Activated T-helper 1 cell treated with anti-CD3 and anti-CD28 coated beads, Interleukin-2, amount 50 U/mL, for 16 hours (primary cell): ENCODE measurements at places on chromosomes 5 and 9.
A peak's percentile ranks its signal among the peaks of the same experiment; 100 is the strongest.

- no peak for DNase-seq
These were observed 518.2 kb upstream of the TLE4 start for GRCh38 chr9:79053598-79053997.

- no peak for DNase-seq
These were observed 82.8 kb downstream of the SLIT3 start for GRCh38 chr5:169218176-169218575.

DNA sequence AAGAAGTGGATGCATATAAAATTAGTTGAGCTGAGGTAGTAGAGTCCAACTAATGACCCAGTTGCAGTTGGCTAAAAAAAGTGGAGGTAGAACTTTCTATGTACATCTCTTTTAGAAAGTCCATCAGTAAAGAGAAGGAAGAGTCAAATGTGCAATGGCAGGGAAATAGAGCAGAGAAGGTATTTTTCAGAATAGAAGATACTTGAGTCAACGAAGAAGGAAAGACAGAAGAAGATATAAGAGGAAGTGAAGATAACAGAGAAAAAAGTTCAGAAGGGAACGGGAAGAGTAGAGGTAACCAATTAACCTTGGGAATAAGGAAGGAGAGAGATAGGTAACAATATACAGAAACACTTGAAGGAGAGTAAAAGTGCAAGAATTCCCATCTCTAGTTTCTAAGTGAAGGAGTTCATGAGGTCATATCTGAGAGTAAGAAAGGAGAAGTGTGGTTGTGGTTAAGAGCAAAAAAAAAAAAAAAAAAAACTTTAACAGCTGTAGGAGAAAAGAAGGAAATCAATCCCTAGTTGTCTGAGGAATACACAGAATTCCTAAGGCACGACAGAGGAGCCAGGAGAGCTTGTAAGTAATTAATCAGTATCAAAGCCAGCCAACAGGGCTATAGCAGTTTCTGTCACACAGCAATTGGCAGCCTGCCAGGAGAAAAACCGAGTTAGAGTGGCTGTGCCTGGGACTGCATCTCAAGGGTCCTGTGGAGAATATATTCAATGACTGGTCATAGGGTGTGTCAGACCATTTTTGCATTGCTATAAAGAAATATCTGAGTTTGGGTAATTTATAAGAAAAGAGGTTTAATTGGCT is 61.0 kb downstream of the ARL15 start:
- DNase-seq = peak; percentile 7

GRCh38 chr5:126976520-126977172 is 53.7 kb downstream of the MARCHF3 start:
- DNase-seq = no peak

- no peak for DNase-seq
These were observed 567.9 kb downstream of the TAF11L14 start for GRCh38 chr5:18202164-18202563.

DNA sequence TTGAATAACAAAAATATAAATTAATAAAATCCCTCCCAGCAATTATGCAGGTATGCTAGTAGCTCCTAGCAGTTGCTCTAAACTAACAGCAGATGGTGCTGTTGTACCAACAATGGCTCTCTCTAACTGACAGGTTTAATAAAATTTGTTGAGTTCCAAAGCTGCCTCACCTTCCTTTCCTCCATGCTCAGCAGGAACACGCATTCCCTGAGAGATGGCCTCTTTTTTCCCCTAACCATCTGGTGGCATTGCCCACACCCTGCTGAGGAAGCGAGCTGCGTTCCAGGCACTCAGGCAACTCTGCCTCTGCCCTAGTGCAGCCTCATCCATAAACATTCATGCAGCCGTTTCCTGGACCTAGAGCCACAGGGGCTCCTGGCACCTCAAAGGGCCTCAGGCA is 106.2 kb downstream of the KLHL3 start:
- DNase-seq = no peak

- peak; percentile 38 for DNase-seq
These were observed 14.0 kb upstream of the JAK2 start for GRCh38 chr9:4970970-4971641.

DNA sequence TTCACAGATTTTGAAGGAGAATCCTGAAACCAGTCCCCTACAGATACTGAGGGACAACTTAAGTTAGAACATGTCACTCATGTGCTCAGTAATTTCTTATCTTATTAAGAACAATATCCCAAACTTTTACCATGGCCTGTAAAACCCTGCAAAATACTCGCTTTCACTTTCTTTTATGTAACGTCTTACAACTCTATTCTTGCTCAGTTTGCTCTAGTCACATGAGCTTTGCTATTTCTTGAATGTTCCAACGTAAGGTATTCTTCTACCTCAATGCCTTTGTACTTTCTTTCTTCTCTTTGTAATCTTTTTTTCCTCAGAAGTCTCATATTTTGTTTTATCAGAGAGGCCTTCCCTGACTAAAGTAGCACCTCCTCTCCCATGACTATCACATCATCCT is 14.1 kb downstream of the TMEM38B start:
- no peak for DNase-seq

GRCh38 chr5:165187815-165188214 is 1682.4 kb downstream of the MAT2B start:
- DNase-seq = no peak

DNA sequence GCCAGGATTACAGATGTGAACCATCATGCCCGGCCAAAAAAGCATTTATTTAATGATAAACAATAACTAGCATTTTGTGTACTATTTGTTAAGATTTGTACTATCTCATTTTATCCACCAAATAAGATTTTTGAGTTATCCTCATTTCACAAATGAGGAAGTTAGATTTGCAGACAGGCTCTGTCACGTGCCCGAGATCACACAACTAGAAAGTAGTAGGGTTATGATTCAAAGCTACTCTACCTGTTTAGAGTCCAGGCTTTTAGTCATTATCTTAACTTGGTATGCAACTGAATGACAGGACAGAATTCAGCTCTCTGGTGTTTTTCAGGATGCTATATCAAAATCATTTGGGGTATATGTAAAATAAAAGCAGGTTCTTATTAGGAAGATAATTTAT is 20.5 kb downstream of the RANBP17 start:
- no peak for DNase-seq
